ENCODE measurements at places on chromosomes 3 and 15.

DNA sequence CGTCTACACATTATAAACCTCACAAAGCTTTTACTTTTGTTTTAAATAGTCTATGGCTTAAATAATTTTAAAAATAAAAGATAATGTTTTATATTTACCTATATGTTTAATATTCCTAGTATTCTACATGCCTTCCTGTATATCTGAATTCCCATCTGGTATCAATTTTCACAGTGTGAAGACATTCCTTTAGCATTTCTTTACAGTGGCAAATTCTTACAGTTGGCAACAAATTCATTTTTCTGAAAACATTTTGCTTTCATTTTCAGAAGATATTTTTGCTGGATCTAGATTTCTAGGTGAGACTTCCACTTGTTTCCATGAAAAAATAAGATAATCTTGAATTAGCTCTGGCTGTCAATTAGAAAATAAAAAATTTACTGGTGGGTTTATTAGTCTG lies 471.4 kb upstream of the NAALADL2 start:
- DNase-seq = no peak

- no peak for DNase-seq
Measured at GRCh38 chr3:187809612-187809991, 64.3 kb upstream of the BCL6 start.

GRCh38 chr15:22956257-22956977 lies 23.8 kb downstream of the CYFIP1 start:
- no peak for DNase-seq

GRCh38 chr15:36832774-36833463 lies 253.5 kb downstream of the CDIN1 start:
- no peak for DNase-seq

DNA sequence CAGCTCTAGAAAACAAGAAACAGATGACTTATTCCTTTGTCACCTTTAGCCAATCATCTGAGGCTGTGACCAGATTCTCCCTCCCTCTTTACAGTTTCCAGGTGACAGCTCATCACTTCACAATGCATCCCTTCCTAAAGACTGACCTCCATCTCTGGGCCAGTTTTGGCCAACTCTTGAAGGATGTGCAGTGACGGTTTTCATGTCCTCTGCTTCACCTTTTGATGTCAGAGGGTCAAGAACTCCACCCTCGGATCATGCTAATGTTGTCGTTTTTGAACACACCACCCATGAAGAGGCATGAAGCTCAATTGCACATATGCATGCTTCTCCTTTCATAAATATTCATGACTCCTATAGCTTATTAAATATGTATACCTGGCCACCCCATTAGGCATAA lies 161.2 kb upstream of the SYNPR start:
- no peak for DNase-seq

DNA sequence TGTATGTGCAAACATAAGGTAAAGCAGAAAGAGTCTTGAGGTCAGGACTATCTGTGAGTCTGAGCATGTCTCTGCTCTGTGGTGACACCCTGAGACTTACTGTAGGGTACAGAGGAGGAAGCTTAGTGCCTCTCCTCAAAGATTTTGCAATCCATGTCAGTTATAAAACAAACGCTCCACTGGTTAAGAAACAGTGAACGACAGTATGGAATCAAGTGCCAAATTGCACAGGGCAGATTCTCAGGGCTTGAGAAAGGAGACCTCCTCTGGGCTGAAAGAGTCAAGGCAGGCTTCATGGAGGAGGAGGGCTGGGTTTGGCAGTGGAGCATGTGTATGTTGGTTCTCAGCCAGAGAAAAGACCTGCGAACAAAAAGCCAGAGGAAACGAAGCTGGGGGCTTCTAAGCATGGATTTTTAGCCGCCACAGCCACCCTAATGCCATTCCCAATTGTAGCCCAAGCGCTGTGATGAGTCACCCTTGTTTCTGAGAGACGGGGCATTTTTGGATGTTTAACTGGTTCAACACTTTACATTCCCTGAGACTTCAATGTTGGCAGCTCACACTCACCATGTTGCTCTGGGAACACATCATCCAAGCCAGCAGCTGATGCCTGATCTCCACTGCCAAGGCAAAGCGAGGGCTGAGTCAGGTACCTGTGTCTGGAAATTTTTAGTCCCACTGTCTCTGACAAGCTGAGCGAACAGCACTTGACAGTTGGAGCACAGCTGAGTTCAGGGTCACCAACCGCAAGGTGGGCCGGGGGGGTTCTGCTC lies 3.4 kb upstream of the DGKG start:
- DNase-seq = no peak

DNA sequence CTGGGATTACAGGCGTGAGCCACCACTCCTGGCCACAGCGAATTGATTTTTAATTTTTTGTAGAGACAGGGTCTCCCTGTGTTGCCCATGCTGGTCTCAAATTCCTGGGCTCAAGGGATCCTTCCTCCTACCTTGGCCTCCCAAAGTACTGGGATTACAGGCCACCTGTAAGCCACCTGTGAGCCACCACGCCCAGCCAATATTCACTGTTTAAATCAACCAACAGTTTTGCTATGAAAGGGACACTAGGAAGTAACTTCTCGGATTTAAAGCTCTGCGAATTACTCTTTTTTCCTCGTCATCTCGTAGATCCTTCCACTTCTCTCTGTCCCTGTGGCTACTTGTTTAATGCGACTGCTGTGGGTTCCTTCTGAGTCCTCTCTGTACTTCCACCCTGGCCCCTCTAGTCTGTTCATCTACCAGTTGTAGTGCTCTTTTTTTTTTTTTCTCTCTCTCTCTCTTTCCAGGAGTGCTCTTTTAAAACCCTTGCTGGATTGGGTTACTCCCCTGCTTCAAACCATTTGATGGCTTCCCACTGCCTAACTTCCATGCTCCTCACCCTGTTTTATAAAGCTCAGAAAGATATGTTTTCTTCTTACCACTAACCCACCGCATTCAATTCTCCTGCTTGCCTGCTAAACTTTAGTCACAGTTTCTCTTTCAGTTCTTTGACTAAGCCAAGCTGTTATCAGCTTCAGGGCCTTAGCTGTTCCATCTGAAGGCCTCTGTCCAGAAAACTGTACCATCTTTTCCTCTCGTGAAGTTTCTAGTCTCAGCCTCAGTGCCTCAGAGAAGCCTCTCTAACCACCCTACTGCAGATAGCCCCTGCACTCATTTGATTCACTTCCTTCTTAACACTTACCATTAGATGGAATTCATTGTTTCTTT lies 12.4 kb downstream of the RTF1 start:
- DNase-seq = no peak

DNA sequence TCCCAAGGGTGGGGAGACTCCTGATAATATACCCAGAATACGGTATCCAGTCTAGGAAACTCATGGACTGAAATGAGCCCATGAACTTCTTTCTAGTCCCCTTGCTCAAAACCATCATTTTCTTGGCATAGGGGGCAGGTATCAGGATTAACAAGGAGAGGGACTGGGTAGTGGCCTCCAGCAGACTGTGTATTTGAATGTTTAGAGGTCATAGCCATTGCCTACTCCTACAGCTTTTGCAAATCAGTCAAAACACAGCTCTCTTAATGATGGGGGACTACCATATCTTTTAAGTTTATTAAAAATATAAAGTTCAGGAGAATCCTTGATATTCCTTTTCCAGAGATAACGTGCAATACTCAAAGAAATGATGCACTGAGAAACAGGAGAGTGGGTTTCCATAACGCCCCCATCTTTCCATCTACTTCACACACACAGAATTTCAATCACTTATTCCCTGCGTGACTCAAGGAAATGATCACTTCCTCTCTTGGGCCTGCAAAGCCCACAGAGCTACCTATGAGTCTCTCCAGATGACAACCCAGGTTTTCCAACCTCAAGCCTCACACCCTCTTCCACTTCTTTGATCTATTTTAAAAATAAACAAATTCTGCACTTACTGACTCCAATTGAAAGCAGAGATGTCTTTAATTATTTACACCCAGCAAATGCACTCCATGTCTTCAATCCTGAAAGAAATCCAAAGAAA lies 584.0 kb upstream of the LMCD1 start:
- DNase-seq = no peak

GRCh38 chr3:29409409-29409808 lies 128.5 kb downstream of the RBMS3 start:
- DNase-seq = no peak

DNA sequence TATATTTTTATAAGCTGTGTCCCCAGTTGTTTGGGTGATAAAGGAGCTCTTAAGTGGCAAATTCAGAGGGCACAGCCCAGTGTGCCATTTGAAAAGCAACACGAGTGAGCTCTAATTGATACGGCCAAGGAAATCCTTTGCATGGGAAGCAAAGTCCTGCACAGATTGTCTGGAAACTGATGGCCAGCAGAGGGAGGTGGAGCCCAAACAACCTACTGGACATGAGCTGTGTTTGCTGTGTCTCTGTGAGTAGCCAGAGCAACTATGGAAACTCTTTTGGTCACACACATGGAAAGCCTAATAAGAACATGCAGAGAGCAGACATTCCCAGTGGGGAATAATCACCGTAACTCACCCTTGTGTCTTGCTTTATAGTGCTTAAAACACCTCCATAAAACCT lies 24.4 kb downstream of the ONECUT1 start:
- DNase-seq = no peak

DNA sequence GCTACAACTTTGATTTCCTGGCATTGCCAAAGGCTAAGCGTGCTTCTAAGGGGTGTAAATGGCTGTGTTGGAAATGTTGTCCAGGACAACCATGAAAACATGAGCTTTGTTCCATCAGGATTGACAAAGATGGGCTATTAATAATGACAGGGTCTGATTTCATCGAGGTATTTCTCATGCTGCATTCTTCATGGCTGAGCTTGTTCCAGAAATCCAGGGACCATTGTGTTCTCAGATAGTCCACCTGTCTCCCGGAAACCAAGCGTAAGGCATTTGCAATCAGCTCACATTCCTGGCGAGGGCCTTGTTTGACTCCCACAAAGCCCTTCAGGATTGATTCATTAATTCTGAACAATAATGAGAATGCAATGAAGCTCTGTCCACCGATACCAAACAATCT lies 111.3 kb downstream of the CD47 start:
- no peak for DNase-seq

GRCh38 chr15:66644869-66645268 lies 57.2 kb upstream of the SMAD6 start:
- DNase-seq = no peak

DNA sequence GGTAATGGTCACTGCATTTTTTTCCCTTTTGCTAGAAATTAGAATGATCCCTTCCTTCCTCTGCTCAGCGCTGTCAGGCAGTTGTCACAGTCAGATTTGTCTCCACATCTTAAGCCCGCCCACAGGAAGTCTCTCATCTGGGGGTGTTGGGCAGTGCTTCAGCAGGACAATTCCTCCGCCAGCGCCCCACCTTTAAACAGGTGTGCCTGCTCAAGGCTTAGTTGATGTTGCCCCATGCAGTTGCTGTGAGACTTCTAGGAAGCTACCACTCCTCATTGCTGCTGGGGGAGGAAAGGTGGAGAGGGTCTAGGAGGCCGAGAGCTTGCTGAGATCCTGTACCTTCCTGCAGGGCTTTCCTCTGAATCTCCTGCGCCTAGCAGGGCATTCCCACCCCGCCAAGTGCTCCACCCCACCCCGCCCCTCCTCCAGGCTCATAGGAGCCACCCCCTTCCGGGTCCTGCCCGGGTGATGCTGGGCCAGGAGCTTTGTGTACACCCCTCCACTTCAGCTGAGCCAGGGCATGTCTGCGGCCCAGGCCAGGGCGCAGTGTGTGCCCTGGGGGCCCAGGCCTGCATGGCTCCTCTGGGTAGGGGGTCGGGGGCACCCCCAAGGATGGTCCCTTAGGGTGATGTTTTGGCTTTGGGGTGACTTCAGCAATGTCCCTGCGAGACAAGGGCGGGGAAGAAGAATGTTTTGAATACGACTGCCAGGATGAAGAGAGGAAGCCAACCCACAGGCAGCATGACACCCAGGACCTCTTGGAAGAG lies 68.7 kb downstream of the TRAK1 start:
- no peak for DNase-seq

DNA sequence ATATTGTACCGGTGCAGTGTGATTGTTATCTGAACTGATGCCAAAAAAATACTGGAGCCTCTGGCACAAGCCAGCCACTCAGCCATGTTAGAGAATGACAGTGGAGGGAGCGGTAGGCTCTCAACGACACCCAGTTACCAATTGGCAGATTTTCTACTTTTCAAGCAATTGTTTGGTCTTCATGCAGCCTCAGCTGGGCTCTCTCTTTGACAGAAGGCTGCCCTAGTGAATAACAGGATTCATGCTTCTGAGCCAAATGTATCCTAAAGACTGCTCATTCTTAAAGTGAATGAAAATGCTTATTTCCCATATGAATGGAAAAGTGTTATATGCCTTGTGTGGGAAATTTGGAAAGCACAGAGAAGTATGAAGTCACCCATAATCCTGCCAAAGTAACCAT lies 261.2 kb upstream of the TRIM42 start:
- no peak for DNase-seq

DNA sequence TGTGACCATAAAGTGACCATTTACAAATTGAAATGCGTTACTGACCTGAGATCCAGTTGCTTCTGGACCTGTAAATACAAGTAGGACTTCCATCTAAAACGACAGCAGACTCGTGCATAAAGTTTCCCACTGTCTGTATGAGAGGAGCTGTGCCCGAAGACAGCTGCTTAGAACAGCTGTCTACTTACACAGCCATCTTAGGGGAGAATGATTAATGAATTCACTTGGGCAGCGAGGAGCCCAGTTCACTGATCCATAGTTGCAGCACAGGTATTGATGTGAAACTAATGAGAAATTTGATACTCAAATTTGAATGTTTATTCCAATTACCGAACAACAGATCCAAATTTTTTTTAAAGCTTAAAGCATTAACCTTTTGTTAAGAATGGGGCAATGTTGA lies 748.1 kb downstream of the NR2F2 start:
- DNase-seq = no peak

- DNase-seq = no peak
Measured at GRCh38 chr3:50150863-50151686, 4.0 kb upstream of the SEMA3F start.

GRCh38 chr15:40092256-40092978 lies 16.3 kb downstream of the BMF start:
- peak; percentile 33 for DNase-seq

GRCh38 chr3:193939527-193939926 lies 196.4 kb upstream of the HES1 start:
- no peak for DNase-seq

- DNase-seq = no peak
Measured at GRCh38 chr3:111197485-111197884, 125.9 kb downstream of the NECTIN3 start.

- peak; percentile 16 for DNase-seq
Measured at GRCh38 chr15:91853948-91854638, 585 bp downstream of the SLCO3A1 start.

DNA sequence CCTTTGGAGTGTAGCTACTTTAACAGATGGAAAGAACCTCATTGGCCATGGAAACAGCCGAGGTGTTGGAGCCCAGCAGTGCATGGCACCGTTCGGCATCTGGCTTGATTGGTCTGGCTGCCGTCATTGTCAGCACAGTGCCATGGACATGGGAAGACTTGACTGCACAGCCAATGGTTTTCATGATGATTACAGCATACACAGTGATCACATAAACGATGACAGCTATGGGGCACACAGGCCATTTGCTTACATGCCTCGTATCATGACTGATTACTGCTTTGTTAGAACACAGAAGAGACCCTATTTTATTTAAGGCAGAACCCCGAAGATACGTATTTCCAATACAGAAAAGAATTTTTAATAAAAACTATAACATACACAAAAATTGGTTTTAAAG lies 44.1 kb downstream of the PGPEP1L start:
- DNase-seq = no peak

All from GOT3 (cell line).